Upper lobe of left lung (tissue), 6 donors: ENCODE measurements at places on chromosomes 1 and 21. TPM values are rescaled to one million over a fixed set of nuclear protein-coding genes. Genes with fewer than 3 reads are reported as not detected.

The F13B gene
- not detected for total RNA-seq

The THEM5 gene
- not detected for total RNA-seq

The MYOC gene
- not detected for total RNA-seq

The KRTAP12-4 gene
- total RNA-seq: not detected

The RIMS3 gene
- 3.4 TPM for total RNA-seq

The CRP gene
- 2.1 TPM for total RNA-seq

The FAM151A gene
- not detected for total RNA-seq

The OR2L2 gene
- total RNA-seq: not detected

The GPR137B gene
- total RNA-seq: 18.9 TPM

The RAB42 gene
- total RNA-seq: 12.0 TPM

The RGS13 gene
- total RNA-seq: 4.9 TPM

The TMPRSS2 gene
- total RNA-seq: 65.3 TPM

- no peak for DNase-seq
Measured at GRCh38 chr21:41832596-41833496, 46.3 kb downstream of the PRDM15 start.

DNA sequence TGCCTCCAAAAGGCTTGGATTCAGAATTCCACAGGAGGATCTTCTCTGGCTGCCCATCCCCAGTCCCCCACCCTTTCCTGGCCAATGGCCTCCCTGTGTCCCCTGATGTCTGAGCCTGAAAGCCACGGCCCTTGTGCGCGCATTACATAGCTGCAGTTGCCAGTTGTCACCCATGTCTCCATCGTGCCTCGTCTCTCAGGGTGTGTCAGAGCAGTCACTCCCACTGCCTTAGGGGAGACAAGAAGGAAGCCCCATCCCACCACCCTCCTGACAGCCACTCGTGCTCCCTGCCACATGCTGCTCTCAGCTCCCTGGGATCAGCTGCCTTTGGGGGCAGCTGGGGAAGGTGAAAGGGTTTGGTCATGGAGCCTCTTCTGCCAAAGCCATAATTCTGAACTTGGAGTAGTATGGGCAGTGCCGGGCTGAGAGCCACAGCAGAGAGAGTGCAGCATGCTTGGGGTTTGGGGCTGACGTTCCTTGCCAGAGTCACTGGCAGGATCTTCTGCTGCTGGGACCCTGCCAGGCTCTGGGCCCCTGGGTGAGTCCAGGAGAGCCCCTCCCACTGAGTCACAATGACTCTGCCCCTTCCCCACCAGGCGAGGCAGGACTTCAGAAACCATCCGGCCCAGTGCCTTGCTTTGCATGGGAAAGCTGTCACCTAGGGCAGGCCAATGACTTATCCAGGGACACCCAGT is 285.9 kb upstream of the VAMP3 start:
- no peak for DNase-seq

GRCh38 chr1:30928171-30928570 is 19.6 kb upstream of the SDC3 start:
- DNase-seq: no peak

DNA sequence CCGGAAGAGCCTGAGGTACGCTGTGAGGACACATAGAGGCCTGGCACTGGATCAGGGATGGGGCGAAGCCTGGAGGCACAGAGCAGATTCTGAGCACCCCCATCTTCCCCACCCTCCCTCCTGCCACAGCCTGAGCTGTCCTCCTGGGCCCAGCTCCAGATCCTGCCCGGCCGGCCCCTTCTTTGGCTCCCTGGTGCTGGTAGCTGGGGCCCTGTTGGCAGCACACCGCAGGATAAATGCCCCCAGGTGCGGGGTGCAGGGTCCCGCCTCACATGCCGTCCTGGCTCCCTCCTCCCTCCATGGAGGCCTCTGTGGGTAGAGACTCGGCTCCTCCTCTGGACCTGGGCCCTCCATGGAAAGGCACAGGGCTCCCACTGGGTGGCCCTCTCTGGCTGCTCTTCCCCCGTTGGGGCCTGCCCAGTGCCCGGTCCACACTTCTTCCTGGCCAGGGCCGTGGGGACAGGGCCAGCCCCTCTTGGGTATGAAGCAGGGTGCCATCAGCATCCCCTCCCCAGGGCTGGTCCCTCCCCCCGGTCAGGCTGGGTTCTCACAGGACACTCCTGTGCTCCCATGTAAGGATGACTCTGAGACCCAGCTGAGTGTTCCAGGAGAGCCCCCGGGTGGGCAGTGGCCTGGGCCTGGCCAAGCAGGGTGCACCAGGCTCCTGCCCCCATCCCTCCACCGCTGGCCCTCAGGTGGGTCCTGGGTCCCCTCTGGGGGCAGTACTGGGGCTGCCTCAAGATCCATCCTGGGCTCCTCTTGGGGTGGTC is 1.1 kb upstream of the OBSCN start:
- DNase-seq: no peak

- DNase-seq: no peak
Measured at GRCh38 chr1:9374748-9375341, 82.2 kb downstream of the SPSB1 start.

DNA sequence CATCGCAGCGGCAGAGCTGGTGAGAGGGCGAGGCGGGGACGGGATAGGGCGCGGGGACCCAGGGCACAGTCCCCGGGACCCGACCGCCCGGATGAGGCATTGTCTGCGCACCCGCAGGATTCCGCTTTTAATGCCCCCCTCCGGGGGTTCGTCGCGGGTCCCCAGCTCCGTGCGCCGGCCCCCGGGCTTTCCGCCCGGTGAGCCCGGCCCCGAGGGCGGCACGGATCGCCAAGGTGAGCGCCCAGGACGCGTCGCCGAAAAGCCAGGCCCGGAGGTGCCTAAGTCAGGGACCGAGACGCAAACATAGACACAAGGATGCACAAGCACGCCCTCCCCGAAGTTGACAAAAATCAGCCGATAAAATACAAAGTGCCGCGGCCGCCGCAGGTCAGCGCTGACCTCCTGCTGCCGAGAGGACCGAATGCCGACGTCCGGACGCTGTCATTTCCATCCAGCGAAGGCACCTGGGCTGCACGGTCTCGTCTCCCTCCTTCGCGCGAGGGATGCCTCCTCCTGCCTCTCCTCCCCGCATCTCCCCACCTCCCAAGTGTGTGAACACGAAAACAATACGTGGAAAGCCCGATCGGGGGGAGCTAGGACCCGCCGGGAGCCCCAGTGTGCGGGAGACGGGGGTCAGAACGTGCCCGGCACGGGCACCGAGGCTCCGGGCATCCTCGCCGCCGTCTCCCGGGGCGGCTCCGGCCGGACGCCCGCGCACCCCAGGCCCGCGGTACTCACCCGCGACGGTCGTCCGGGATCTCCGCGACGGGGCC is 101.1 kb upstream of the SOD1 start:
- DNase-seq: no peak

GRCh38 chr1:153389973-153390879 is 647 bp downstream of the S100A8 start:
- DNase-seq: no peak

GRCh38 chr1:220315070-220315839 is 43.0 kb upstream of the RAB3GAP2 start:
- DNase-seq: no peak

DNA sequence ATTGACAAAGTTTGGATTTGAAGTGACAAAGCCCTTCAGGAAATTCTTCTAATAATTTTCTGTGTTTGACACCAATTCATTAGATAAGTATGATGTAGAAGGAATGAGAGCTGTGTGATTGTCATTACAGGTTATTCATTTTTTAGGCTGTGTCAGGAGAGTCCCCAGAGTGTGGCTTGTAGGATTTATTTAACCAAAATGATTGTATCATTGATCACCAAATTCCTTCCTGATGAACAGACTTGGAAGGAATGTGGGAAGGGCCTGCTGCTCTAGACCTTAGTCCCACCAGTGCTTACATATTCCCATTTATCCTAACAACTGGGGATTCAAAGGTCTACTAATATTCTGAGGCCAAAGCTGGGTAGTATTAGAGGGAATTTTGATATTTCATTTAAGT is 383.3 kb upstream of the KAZN start:
- no peak for DNase-seq

GRCh38 chr1:102191723-102192122 is 195.0 kb upstream of the OLFM3 start:
- DNase-seq: no peak

- DNase-seq: no peak
Measured at GRCh38 chr1:44553771-44554170, 120.5 kb downstream of the TMEM53 start.

DNA sequence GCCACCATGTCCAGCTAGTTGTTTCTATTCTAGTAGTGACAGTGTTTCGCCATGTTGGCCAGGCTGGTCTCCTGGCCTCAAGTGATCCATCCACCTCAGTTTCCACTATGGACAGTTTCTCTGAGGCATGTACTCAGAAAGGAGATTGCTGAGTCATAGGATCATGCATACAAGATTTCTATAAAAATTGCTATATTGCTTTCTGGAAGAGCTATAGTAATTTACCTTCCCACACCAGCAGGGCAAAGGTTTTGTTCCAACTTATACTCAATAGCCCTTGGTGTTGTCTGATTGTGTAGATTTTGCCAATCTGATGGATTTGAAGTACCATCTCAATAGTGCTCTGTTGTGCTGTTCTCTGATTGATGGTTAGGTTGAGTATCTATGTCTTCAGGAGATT is 15.6 kb upstream of the ATP1A1 start:
- DNase-seq: no peak

GRCh38 chr1:89657886-89658285 is 25.0 kb downstream of the LRRC8C start:
- DNase-seq: no peak

DNA sequence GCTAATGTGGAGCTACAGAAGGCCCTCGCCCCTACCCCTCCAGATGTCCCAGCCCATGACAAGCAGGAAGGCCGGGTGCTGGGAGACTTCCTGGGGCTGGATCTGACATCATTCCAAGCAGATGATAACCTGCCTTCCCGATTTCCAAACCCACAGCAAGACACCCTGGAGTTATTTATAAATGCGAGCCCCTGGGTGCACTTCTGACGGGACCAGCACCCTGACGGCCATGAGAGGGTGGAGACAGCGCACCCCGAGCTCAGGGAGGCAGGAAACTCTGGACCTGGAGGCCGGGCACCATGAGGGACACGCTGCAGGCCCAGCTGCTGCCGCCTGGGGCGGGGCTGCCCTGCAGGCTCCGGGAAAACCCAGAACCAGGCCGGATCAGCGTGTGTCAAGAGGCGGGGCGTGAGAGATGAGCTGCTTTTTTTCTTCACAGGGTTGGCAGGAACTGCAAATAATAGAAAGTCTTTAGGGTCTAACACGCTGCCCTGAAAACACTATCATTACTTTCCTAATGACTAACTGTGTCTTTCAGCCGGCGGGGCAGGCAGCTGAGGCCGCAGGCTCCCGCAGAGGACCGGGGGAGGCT is 2.5 kb upstream of the PCBP3 start:
- DNase-seq: no peak

DNA sequence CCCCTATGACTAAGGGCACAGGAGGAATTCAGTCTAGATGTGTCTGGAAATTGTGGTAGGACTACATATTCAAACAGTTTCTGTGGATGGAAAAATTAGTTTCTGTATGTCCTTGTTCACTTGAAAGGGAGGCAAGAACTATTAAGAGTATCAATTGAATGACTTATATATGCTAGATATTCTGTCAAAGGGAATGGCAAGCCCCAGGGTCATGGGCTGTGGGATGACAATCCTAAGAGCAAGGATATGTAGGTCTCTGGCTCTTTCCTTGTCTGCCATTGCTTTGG is 383.5 kb upstream of the B3GALT2 start:
- DNase-seq: no peak

DNA sequence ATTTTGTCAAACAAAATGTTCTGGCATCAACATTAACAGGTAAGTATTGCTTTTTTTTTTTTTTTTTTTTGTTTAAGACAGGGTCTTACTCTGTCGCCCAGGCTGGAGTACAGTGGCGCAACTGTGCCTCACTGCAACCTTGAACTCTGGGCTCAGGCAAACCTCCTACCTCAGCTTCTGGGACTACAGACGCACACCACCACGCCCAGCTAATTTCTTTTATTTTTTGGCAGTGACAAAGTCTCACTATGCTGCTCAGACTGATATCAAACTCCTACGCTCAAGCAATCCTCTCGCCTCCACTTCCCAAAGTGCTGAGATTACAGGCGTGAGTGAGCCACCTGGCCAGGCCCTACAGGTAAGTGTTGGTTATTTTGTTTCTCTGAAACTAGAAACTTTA is 2.4 kb downstream of the TUT4 start:
- no peak for DNase-seq

- no peak for DNase-seq
Measured at GRCh38 chr1:186152620-186153239, 222.3 kb downstream of the TPR start.

GRCh38 chr1:175864183-175864582 is 120.8 kb upstream of the TNR start:
- DNase-seq: no peak

DNA sequence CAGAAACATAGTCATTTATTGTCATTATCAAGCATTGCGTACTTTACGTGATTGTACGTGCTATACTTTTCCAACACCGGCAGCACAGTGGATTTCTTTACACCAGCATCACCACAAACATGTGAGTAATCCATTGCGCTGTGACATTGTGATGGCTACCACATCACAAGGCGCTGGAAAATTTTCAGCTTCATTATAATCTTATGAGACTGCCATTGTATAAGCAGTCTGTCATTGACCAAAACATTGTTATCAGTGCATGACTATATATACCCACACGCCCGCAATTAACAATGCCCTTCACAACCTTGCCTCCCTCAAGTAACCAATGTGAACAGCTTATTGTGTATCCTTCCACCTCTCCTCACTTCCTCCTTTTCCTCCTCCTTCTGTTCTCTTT is 137.6 kb downstream of the ZZZ3 start:
- DNase-seq: no peak

DNA sequence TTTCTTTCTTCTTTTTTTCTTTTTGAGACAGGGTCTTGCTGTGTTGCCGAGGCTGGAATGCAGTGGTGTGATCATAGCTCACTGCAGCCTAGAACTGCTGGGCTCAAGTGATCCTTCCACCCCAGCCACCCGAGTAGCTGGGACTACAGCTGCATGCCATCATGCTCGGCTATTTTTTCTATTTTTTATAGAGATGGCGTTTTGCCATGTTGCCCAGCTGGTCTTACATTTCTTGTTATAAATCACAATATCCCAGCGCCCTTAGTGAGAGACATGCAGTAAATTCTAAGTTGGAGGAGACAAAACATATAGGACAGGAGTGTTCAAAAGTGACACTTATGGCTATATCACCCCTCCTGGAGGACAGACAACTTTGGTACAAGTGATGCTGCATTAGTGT is 31.3 kb upstream of the ACTN2 start:
- no peak for DNase-seq

- no peak for DNase-seq
Measured at GRCh38 chr1:117612517-117613248, 6.8 kb downstream of the TENT5C start.

- no peak for DNase-seq
Measured at GRCh38 chr1:156152628-156153027, 757 bp upstream of the SEMA4A start.

GRCh38 chr1:184843732-184844495 is 89.3 kb upstream of the EDEM3 start:
- peak; percentile 58 for DNase-seq

- DNase-seq: no peak
Measured at GRCh38 chr1:175673371-175674150, 69.8 kb downstream of the TNR start.

GRCh38 chr1:153617663-153618062 is 1.5 kb upstream of the S100A14 start:
- peak; percentile 86 for DNase-seq
